Stimulated activated CD4-positive, alpha-beta T cell treated with anti-CD3 and anti-CD28 coated beads, Interleukin-2, amount 100 ng/mL, for 24 hours (primary cell): ENCODE measurements at places on chromosomes 6 and 20.

DNA sequence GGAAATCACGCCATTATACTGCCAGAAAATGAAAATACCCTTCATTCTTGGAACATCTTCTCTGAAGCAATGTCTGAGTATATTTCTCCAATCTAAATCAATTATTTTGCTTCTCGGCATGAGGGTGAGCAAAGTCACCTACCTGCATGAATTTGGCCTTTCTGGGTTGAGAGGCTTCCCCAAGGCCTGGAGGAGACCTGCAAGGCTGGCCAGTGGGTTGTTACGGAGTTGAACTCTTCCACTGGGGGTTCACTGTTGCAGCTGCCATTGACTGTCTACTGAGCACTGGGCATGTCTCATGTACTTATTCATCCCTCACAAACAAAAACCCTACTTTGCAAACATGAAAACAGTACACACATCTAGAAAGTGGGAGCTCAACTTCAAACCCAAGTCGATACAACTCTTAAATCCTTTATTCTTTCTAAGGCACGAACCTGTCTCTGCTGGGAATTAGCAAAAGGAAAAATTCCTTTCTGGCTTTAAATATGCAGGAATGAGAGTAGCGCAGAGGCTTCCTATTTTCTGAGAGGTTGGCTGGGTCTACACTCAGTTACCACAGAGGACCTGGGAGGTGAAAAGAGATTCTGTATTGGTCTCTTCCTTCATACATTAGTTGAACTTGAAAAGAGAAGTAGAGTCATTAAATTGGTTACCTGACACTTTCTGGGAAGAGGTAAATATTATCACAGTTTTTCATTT is 87.6 kb upstream of the SGK1 start:
- DNase-seq: no peak

- DNase-seq: peak; percentile 88
Observed at GRCh38 chr6:28252009-28252975, at the start of gene ZKSCAN4. TSS of gene ZKSCAN4 (minus strand) at chr6:28252269. CDS start at chr6:28251980, 289 bp downstream.

GRCh38 chr6:105889902-105890301 is 196.2 kb upstream of the PRDM1 start:
- no peak for DNase-seq

DNA sequence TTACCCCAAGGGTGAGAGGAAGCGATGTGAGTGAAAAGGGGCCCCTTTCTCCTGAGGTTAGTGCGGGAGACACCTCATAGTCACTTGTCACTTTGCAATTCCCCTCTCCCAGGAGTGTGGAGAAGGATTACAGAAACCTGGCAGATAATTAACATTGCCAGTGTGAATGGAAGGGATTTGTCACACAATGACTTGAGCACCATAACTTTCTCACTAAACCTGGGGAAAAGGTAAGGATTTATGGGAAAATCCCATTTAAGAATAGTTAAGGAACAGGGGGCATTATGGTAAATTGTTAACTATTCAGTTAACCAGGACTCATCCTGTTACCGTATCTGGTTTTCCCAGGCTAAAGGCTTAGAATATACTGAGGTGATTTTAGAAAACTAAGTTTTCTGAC is 219.5 kb upstream of the JAG1 start:
- DNase-seq: no peak

DNA sequence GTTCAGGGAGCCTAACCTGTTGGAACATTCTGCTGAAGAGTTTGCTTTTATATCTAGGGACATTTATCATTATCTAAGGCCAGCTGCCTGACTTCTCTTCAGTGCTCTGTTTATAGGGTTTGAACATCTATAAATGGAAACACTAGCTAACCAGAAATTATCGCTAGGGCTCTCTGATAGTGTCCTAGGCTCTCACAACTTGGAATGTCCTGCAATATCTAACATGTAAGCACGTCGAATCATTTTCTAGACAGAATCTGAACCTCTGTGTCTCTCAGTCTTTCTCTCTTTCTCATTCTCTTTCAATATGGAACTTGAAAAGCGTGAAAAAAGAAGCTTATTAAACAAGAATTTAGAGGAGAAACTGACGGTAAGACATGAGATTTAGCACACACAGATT is 92.5 kb upstream of the MLIP start:
- no peak for DNase-seq
